ENCODE measurements at places on chromosomes 7 and 10. TPM values are rescaled to one million over a fixed set of nuclear protein-coding genes. Genes with fewer than 3 reads are reported as not detected.

DNA sequence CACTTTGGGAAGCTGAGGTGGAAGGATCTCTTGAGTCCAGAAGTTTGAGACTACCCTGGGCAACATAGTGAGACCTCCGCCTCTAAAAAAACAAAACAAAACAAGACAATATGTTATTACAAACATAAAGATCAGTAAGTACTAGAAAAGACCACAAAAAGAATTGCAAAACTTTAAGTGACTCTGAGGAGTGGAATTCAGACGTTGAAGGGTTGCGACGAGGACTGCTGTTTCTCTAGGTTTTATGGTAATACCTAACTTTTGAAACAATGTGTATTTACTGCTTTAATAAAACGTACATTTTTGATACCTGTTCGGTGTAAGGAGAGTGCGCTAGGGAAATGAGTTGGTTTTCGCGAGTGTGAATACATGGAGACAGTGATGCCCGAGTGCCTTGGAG is 250.4 kb downstream of the GATA3 start:
- no peaks in the 10 kb centered on the region for H3K36me3 ChIP-seq
- H3K4me1 ChIP-seq = no peaks in the 10 kb centered on the region
- no peak for DNase-seq
- no peak overlapping the region for H3K4me3 ChIP-seq
- peaks cover 9% of the 10 kb centered on the region for H3K27me3 ChIP-seq
- H3K27ac ChIP-seq = no peak overlapping the region

The CD36 gene
- total RNA-seq = 2.8 TPM

GRCh38 chr10:119481781-119482426 is 60.6 kb downstream of the RGS10 start:
- H3K36me3 ChIP-seq = no peaks in the 10 kb centered on the region
- H3K27me3 ChIP-seq = no peaks in the 10 kb centered on the region
- no peak overlapping the region for H3K27ac ChIP-seq
- peaks cover 19% of the 10 kb centered on the region for H3K4me1 ChIP-seq

- no peaks in the 10 kb centered on the region for H3K36me3 ChIP-seq
- H3K4me3 ChIP-seq = no peak overlapping the region
- no peaks in the 10 kb centered on the region for H3K27me3 ChIP-seq
- peaks cover 2% of the 10 kb centered on the region for H3K4me1 ChIP-seq
Measured at GRCh38 chr10:47098964-47099363, 187.7 kb downstream of the PTPN20 start.

- H3K4me3 ChIP-seq = no peak overlapping the region
- H3K4me1 ChIP-seq = no peaks in the 10 kb centered on the region
Measured at GRCh38 chr7:949021-949934, 5.2 kb downstream of the ADAP1 start.

DNA sequence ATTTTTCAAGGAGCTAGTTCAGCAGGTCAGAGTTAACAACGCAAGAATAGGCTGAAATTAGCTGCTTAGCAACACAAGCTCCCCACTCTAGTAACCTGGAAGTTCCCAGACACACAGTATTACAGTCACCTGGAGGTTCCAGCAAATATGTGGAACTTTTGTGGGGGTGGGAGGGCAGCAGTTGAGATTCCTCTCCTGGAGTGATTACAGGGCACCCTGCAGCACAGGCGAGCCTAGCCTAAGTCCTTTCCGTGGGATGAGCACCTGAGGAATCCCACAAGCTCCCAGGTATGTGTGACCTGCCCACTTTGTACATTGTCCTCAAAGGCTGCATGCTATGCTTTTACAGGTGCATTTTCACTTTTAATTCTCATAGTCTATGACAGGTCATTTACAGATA is 13.6 kb downstream of the TPK1 start:
- no peak for DNase-seq
- peak overlapping the region; percentile 73 for H3K27ac ChIP-seq
- H3K27me3 ChIP-seq = no peaks in the 10 kb centered on the region
- H3K4me1 ChIP-seq = peaks cover 38% of the 10 kb centered on the region
- H3K36me3 ChIP-seq = peaks cover 8% of the 10 kb centered on the region

DNA sequence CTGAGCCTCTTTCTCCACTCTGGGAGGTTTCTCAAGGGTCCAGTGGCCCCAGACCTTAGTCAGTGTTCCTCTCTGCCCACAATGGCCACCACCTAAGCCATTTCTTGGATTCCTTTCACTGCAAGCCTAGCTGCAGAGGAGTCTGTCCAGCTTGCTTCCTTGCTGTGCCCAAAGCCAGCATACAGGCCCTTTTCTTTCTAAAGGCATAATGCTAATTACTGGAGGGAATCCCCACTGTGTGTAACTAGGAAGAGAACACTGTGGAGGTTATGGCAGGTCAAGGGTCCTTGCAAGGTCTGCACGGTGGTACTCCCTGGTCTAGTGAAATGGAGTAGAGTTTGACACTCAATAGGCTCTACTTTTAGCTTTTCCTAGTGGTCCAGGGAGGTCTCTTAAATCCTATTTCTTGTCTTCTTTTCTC is 70.4 kb upstream of the CC2D2B start:
- no peaks in the 10 kb centered on the region for H3K36me3 ChIP-seq
- H3K4me3 ChIP-seq = no peak overlapping the region
- no peaks in the 10 kb centered on the region for H3K27me3 ChIP-seq
- H3K4me1 ChIP-seq = no peaks in the 10 kb centered on the region
- H3K27ac ChIP-seq = no peak overlapping the region
- no peak for DNase-seq

- no peaks in the 10 kb centered on the region for H3K36me3 ChIP-seq
- H3K4me1 ChIP-seq = no peaks in the 10 kb centered on the region
- no peak for DNase-seq
- no peak overlapping the region for H3K27ac ChIP-seq
- H3K4me3 ChIP-seq = no peak overlapping the region
Measured at GRCh38 chr7:11858622-11859302, 26.8 kb upstream of the THSD7A start.

The BLNK gene
- total RNA-seq = 5.6 TPM

The HTRA1 gene
- total RNA-seq = not detected

DNA sequence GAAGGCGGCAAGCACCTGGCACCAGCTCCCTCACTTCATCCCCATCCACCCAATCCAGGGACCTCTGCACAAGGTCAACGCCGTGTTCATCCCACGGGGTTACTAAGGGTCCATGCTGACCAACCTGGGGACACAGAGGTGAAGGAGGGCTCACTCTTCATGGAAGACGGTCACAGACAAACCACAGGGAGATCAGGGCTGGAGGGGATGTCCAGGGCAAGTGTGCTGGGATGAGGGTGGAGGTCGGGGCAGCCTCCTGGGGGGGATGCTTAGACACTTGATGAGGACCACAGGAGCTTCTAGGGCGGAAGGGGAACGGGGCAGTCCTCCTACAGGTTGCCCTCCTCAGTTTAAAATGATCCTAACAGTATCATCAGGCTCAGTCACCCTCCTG is 46.7 kb downstream of the FAM53B start:
- H3K36me3 ChIP-seq = peaks cover 25% of the 10 kb centered on the region
- peak overlapping the region; percentile 75 for H3K4me3 ChIP-seq
- peaks cover 45% of the 10 kb centered on the region for H3K4me1 ChIP-seq
- no peak for DNase-seq

DNA sequence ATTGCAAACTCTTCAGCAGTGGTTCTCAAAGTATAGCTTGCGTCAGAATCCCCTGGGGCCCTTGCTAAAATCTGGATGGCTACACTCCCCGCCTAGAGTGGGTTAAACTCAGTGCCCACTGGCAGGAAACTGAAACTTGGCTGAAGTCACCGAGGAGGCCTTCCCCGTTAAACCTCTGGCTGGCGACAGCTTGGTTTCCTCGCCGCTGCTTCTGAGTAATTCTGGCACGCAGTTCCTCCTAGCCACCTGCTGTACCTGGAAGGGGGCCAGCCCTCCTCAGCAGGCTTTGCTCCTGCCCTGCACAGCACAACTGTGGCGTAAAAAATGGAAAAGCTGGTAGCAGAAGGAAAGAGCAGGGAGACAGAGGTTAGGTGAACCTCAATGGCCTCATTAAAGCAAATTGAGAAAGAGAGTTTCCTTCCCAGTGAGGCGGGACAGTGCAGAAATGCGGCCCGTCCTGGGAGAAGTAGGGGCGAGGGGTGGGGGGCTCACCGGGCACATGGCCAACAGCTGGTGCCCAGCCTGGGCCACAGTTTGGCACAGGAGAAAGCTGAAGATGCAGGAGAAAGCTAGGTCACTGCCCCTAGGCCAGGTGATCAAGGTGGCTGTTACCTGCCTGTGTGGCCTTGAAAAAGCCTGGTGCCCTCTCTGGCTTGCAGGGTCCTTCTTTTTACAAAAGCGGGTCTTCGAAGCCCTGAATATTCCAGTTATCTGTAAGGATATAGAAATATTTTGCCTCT is 46.6 kb downstream of the ALOX5 start:
- no peaks in the 10 kb centered on the region for H3K27me3 ChIP-seq
- peak overlapping the region; percentile 96 for H3K27ac ChIP-seq
- peak; percentile 45 for DNase-seq
- peaks cover 80% of the 10 kb centered on the region for H3K4me1 ChIP-seq
- peak overlapping the region; percentile 94 for H3K4me3 ChIP-seq
- H3K36me3 ChIP-seq = no peaks in the 10 kb centered on the region

DNA sequence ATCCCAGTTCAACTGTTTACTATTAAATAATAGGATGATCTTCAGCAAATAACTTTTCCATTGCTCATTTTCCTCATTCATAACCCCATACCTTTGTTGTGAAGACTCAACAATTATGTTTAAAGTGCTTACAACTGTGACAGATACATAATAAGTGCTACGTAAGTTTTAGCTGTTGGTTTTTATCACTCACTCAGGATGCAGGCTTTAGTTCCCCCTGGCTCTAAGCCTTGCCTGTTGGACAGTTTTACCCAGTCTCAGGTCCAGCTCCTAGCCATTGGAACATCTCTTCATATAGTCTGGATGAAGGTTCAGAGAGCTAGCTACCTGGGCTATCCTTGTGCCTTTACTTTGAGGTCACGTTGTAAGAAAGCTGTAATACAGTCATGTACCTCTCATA is 353.2 kb downstream of the CRPPA start:
- no peak for DNase-seq
- no peaks in the 10 kb centered on the region for H3K36me3 ChIP-seq
- H3K27me3 ChIP-seq = no peaks in the 10 kb centered on the region
- no peak overlapping the region for H3K27ac ChIP-seq

- peak overlapping the region; percentile 56 for H3K4me3 ChIP-seq
- DNase-seq = no peak
- H3K27me3 ChIP-seq = no peaks in the 10 kb centered on the region
- H3K36me3 ChIP-seq = peaks cover 4% of the 10 kb centered on the region
- H3K27ac ChIP-seq = peak overlapping the region; percentile 87
Measured at GRCh38 chr7:382043-382400, 92.1 kb downstream of the FOXL3 start.

DNA sequence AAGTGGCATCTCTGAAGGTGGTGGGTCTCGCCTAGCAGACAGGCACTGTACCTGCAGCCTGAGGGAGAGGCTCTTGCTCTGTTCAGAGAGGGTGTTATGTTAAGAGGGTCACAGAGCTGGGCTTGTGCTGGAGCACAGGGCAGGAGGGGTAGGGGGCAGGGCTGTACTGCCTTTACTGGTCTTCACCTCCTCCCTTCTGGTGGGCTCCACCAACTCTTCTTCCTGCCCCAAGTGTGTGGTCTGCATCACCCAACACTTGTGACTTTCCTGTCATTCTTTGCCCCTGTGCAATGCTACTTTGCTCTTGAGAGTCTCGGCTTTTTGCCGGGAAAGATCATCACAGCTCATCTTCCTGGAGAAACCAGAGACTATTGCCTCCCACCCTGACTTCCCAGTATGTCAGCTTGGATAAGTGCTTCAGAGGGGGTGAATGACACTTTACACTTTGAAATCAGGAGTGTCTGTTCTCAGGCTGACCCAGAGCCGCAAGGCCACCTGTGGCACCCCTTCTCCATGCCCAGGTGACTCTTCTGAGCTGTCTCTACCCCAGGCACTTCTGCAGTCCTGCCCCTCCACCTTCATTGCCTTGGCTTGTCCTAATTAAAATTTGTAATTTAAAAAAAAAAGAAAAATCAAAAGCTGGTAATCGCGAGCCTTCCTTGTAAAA is 38.4 kb upstream of the IKZF1 start:
- peaks cover 4% of the 10 kb centered on the region for H3K36me3 ChIP-seq
- H3K4me3 ChIP-seq = peak overlapping the region; percentile 83
- H3K27ac ChIP-seq = peak overlapping the region; percentile 96
- H3K4me1 ChIP-seq = peaks cover 65% of the 10 kb centered on the region

DNA sequence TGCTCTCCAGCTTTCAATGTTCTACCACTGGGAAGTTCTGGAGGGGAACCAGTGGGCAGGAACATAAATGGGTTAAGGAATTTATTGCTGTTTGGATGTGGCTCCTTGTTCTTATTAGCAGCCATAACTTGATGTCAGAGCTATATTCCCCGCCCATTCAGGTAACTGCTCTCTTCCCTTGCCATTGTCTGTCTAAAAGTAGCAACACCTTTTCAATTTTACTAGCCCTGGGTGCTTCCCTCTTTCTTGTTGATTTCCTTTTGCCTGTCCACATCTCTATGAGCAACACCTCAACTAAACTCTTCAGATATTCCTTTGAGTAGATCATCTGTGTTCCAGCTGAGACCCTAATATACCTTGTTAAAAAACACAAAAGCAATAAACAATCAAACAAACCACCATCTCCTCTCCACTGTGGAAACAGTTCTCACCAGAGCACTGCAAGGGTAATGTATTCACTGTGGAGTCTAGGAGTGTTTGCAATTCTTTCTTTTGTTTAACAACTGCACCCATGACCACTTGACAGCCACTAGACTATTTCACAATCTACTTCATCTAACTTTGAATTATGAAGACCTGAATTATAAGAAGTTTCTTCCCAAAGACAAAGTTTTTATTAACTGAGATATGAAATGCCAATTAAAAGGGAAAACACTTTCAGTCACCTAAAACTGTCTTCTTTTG is 436.7 kb downstream of the IPMK start:
- no peaks in the 10 kb centered on the region for H3K36me3 ChIP-seq
- H3K4me3 ChIP-seq = no peak overlapping the region
- DNase-seq = no peak
- H3K27me3 ChIP-seq = no peaks in the 10 kb centered on the region

The MYPN gene
- total RNA-seq = not detected

The PRKAR2B gene
- total RNA-seq = 0.71 TPM

The FAM131B gene
- total RNA-seq = 0.78 TPM

The WDFY4 gene
- 8.5 TPM for total RNA-seq

The TMEM270 gene
- total RNA-seq = not detected

The CALHM1 gene
- not detected for total RNA-seq

DNA sequence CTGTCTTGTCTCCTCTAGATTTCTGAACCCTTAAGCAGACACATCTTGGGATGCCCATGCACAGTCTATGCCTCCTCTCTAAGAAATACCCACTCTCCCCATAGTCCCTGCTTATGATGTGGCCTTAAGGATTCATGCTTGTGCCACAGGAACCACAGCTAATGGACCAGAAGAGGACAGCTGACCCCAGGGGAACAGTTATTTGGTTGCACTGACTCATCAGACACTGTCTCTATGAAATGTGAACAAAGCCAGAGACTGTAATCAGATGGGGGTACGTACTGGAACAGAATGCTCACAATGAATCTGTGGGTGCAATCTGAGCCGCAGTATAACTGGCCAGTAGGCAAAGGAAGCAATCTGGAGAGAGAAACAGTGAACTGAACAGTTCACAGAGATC is 121.9 kb downstream of the USP6NL start:
- peaks cover 12% of the 10 kb centered on the region for H3K36me3 ChIP-seq
- H3K27me3 ChIP-seq = no peaks in the 10 kb centered on the region
- no peaks in the 10 kb centered on the region for H3K4me1 ChIP-seq
- H3K27ac ChIP-seq = peak overlapping the region; percentile 16
- DNase-seq = no peak
- H3K4me3 ChIP-seq = no peak overlapping the region

All from naive thymus-derived CD8-positive, alpha-beta T cell (primary cell).